ENCODE measurements at places on chromosomes 6 and 20. TPM values are rescaled to one million over a fixed set of nuclear protein-coding genes. Genes with fewer than 3 reads are reported as not detected.

GRCh38 chr6:155377061-155377460, 62.8 kb upstream of the TFB1M start:
- DNase-seq: peak; percentile 74

DNA sequence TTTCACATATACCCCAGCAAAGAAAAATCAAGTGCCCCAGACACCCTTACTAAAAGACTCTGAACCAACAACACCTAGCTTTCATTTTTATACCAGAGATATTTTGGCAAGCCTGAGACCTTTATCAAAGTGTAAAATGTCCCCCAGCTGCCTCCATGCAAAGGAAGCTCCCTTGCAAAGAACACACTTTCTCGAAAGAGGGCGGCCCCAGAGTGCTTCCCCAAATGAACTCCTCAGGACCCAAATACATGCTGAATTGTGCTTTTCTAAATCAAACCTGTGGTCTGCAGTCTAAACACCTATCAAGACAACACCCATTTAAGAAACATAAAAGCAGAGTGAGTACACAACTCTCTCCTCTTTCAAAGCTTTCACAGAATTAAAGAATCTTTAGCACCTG, 490 bp downstream of the IPCEF1 start:
- DNase-seq: no peak

SLC4A11 gene
- total RNA-seq: 0.60 TPM

DNA sequence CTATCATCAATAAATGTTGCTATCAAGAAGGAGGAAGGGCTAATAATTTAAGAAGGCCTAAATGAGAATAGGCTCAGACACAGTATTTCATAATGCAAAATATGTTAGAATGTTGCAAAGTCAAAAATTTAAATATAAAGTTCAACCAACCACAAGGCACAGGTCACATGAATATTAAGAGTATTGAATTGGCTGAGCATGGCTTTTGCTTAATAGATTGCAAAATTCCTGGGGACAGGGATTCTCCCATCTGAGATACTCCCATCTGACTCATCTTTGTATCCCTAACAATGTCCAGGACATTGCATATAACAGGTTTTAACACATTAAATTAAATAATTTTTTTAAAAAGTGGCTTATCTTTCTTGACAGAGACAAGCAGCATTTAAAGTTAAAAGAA, 32.9 kb upstream of the UTRN start:
- no peak for DNase-seq

BPIFA1 gene
- not detected for total RNA-seq

DNA sequence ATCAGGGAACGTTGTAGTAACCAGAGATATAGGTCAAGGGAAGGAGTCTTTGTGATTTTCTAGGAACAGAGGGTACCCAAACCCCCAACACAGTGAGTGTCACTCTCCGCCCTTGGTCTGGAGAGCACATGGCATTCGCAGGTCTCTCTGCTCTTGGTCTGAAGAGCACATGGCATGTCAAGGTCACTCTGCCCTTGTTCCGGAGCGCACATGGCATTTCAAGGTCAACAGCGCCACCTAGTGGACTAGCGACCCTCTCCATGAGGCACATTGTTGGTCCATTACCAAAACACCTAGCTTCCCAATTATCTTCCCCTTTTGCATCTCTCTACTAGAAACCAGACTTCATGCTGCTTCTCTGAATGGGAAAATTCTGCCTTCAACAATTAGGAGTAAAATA, 260.0 kb downstream of the C6orf118 start:
- DNase-seq: peak; percentile 17

DNA sequence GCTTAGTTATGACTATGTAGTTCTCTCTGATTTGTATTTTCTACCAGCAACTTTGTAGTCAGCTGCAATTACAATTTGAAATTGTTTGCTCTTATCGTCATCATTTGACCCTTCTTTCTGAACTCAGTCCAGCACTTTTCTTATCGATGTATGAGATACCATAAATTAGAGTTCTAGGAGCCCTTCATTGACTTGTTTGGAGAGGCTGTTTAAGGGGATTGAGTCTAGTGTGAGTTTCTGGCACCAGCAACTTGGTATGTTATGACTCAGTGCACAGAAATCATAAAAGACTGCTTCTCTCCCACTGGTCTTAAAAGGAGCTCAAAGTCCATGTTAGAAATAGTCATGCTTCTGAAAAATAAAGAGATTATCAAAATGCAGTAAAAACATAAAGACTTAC, 190.3 kb downstream of the TENT5A start:
- DNase-seq: peak; percentile 3

DNA sequence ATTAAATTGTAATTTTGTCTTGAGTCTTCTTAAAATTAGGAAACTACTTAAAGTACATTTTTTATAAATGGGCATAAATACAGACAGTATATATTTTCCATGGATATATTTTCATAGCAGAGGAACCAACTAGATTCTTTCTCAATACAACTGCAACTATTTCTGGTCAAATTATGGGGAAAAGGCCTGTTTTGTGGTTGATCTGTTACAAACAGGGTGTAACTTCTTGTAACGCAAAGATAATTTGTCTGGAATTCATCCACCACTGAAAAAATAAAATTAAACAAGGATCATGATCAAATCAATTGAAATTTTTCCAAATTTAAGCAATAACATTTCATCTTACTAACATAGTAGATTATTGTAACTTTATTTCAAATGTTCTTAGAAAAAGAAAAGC, 67.2 kb upstream of the RNF146 start:
- DNase-seq: no peak

DNA sequence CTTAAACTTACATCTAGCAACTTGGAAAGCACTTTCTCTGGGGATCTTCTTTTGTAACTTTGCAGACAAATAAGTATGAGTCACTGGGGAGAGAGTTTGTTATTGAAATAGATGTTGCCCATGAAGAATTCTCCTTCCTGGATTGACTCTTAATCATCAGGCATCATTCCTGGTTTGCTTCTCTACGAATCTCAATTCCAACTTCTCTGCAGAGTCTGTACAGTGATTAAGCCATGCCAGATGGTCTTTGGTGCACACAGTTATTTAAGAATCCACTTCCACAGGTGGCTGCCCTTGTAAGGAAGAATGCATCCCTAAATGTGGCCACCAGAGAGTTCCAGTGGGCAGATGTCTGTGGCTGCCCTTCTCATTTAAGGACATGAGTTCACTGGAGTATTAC, 25.7 kb downstream of the MYCT1 start:
- DNase-seq: peak; percentile 70

HLA-DOB gene
- total RNA-seq: not detected

ASIP gene
- total RNA-seq: not detected

- DNase-seq: no peak
These were observed 7.1 kb downstream of the BMP7 start for GRCh38 chr20:57259121-57259937.

- DNase-seq: no peak
These were observed 89.4 kb downstream of the TRDN start for GRCh38 chr6:123547216-123547978.

DNA sequence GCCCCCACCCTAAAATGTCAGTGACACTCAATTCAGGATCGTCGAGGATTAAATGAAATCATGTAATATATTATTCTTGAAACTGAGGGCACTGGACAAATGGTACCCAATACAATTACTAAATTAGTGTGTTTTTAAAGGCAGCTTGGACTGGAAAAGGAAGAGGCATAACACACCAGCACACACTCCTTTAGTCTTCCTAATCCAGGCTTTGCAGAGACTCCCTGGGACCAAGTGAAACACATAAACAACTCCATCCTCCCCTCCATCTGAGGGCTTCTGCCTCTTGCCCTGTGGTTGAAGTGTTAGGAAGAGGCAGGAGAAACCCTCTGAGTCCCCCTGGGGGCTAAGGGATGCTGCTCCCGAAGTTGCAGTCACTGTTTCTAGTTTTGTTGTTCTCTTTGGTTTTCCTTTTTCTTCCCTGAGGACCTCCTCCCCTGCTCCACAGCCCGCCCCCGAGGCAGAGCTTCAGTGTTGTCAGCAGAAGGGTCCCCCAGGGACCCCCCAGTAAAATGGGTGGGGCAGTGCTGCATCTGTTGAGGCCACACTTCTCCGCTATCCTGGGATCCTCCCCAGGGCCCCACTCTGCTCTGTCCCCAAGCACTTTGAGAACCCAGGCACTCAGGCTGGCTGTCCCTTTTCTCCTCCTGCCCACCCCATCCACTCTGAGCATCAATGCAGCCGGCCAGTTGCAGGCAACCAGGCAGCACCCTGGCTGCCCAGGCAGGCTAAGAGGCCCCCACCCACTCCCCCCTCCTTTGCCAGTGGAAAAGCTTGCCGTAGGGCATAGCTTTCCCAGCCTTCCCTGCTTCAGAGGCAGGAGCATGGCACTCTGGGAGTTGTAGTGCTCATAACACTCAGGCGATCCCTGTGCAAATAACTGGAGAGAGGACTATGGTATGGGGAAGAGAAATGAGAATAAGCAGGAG, 5.9 kb downstream of the TMEM63B start:
- peak; percentile 67 for DNase-seq

Measured in RPMI7951 (cell line).